Pulmonary artery endothelial cell (primary cell): ENCODE measurements at places on chromosomes 11 and 22. TPM values are rescaled to one million over a fixed set of nuclear protein-coding genes. Genes with fewer than 3 reads are reported as not detected.
A peak's percentile ranks its signal among the peaks of the same experiment; 100 is the strongest.

DNA sequence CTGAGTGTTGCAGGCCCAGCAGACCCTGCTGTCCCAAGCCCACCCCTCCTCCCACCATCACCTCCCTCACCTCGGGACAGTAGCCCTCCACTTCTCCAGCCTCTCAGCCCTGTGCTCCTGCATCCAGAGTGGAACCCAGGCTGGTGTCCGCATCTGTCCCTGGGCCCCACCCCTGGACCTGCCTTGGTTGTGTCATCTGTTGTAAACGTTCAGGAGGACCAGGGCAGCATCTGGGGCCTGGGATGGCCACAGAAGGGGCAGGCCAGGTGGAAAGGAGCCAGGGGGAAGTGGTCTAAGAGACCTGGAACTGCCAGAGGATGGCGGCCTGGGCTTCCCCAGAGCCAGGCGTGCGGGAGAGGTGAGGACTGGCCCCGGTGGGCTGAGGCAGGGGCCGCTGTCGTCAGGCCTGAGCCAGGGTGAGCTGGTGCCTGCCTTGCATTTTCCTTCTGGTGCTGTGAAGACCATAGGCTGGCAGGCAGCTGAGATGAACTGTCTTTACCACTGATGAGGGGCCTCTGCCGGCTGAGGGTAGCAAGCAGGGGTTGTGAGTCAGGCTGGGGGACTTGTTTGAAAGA, 26.1 kb upstream of the MGAT3 start:
- DNase-seq, result no peak

GRCh38 chr11:116793772-116794097, 2.1 kb upstream of the APOA5 start:
- no peak for DNase-seq

DNA sequence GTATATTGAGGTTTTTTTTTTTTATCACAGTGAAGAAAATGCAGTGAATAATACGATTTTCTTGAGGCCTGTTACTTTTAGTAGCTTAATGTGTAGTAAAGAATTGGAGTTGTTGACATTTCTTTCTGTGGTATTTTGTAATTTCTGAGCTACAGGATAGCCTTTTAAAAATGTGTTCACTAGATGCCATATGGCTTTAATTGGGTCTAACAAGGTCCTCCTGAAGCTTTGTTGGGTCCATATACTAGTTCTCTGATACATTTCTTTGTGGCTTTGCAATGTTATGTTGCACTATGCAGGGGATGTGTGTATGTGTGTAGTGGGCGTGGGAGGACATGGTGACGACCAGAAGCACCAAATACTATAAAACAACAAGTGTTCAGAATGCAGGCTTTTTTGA, 25.1 kb downstream of the FBXO7 start:
- DNase-seq, result no peak

- DNase-seq, result no peak
Measured at GRCh38 chr11:2799881-2800654, 85.5 kb downstream of the CDKN1C start.

- no peak for DNase-seq
Measured at GRCh38 chr22:35918456-35918855, 110.2 kb downstream of the RBFOX2 start.

DNA sequence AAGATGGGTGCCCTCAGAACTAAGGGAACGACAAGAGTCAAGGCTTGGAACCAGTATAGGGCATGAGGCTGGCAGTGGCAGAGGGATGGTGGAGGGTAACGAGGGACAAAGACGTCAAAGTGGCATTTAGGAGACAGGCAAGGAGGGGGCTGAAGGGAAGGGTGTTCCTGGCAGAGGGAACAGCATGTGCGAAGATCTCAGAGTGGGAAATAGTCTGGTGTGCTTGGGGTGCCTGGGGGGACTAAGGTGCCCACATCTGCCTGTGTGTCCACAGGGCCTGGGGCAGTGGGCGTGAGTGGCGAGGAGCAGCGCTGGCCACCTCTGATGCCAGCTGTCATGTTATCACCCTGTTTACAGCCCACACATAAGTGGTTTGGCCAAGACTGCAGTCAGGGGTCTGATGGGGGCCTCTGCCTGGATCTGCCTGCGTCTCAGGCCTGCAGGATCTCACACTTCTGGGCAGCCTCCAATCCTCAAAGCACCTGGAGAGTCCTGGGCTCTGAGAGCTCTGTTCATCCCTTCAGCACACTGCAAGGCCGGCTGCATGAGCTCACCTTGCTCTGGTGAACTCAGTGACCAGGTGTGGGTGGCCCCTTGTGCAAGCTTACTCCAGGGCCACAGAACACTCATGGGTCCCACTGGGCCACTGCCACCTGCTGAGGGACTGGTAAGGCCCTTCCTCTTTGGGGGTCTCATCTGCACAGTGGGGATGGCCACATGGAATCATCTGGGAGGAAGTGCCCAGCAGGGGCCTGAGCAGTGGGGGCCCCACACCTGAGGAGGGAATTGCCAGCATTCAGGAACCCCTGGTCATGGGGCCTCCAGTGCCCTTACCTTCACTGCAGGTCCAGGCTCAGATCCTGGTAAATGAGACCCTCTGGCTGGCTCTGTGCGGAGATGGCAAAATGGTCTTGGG, 89.7 kb upstream of the SHISAL1 start:
- no peak for DNase-seq

- DNase-seq, result no peak
Measured at GRCh38 chr11:64890522-64890939, 12.1 kb upstream of the EHD1 start.

GRCh38 chr11:15212876-15213275, 98.2 kb downstream of the INSC start:
- DNase-seq, result no peak

GRCh38 chr11:6992457-6993417, 27.4 kb downstream of the ZNF214 start:
- DNase-seq, result no peak

DNA sequence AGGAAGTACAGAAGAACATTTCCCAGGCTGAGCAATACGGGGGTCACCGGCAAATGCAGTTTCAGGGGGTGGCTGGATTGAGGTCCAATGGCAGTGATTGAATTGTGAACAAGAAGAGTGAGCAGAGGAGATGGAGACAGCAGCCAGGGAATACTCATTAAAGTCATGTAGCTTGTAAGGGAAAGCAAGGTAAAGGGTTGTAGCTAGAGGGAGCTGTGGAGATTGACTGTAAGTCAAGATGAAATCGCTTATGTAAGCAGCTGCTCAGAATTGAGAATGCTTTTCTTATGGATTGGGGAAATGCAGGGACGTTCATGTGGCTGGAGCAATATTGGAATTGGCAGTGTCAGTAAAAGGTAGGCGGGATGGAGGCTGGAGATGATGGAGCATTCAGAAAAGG, 111.4 kb upstream of the TBCEL start:
- peak; percentile 3 for DNase-seq

GRCh38 chr11:102868339-102868738, 6.4 kb downstream of the MMP12 start:
- DNase-seq, result no peak

- no peak for DNase-seq
Measured at GRCh38 chr11:95723361-95723942, 66.1 kb downstream of the FAM76B start.

- DNase-seq, result no peak
Measured at GRCh38 chr11:77287615-77288273, 13.7 kb downstream of the GDPD4 start.

- no peak for DNase-seq
Measured at GRCh38 chr11:122749005-122749687, 89.2 kb upstream of the CRTAM start.

DNA sequence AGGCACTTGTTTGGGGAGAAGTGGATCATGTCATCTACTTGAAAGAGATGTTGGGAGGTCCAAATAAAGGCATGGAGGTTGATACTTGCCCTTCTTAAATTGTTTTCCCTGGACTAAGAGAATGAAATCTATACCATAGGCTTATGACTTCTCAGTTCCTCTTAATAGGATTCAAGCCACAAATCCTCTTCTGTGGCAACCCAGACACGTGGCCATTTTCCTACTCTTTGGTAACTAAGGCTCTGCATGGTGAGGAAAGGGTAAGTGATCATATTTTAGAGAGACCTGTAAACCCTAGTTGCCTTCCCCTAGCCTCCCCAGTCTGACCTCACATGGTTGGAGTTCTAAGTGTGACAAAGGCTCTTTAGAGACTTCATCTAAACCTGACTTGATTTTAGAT, 72.9 kb upstream of the CD44 start:
- no peak for DNase-seq

DNA sequence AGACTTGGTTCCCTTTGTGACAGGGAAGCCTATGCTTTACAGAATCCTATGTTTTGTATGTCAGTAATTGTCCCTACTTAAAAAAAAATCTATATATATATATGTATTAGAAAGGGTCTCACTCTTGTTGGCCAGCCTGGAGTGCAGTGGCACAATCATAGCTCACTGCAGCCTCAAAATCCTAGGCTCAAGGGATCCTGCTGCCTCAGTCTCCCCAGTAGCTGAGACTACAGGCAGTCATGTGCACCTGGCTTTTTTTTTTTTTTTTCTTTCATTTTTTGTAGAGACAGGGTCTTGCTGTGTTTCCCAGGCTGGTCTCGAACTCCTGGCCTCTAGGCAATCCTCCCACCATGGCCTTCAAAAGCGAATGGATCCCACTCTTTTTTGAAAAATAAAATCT, 2.1 kb upstream of the NEAT1 start:
- no peak for DNase-seq

GRCh38 chr11:84780689-84781293, 846.4 kb downstream of the DLG2 start:
- no peak for DNase-seq

DNA sequence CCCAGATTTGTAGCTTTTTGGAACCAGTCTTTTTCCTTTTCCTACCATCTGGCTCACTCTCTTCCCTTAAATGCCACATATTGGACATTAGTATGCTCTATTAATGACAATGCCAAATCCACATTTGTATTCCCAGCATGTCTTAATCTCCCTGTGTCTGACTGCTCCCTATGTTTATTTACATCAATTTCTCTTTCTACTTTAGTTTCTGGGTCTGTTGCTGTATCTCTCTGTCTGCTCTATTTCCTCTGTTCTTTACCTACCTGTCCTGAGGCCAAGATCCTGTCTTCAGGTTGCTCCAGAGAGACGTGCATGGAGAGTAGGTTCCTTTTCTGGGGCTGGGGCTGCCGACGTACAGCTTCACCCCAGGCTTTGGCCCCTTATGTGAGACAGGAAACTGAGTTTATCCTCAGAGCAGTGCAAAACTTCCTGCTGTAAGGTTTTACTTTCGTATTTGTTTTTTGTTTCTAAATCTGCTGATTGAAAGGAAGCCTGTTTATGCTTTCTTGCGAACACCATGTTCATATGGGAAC, 25.6 kb downstream of the OR2AG2 start:
- DNase-seq, result no peak

The MAPK8IP1 gene
- 5.1 and 5.5 TPM in 2 replicates for total RNA-seq

The OR52A1 gene
- total RNA-seq, result not detected in 2 replicates

The FDX1 gene
- total RNA-seq, result 9.5 and 11.2 TPM in 2 replicates

The OR51E1 gene
- total RNA-seq, result not detected in 2 replicates

The CATSPER1 gene
- 0.11 and 0.20 TPM in 2 replicates for total RNA-seq

The AIFM3 gene
- total RNA-seq, result 0.07 and 0.56 TPM in 2 replicates

The MS4A1 gene
- total RNA-seq, result not detected in 2 replicates

The MPPED2 gene
- total RNA-seq, result not detected in 2 replicates

The USH1C gene
- total RNA-seq, result not detected in 2 replicates

The TMPRSS6 gene
- total RNA-seq, result not detected in 2 replicates

The ACR gene
- 0.13 TPM in 1 of 2 replicates, not detected in the other for total RNA-seq
